ENCODE measurements at places on chromosomes 16 and 17.
A peak's percentile ranks its signal among the peaks of the same experiment; 100 is the strongest.

DNA sequence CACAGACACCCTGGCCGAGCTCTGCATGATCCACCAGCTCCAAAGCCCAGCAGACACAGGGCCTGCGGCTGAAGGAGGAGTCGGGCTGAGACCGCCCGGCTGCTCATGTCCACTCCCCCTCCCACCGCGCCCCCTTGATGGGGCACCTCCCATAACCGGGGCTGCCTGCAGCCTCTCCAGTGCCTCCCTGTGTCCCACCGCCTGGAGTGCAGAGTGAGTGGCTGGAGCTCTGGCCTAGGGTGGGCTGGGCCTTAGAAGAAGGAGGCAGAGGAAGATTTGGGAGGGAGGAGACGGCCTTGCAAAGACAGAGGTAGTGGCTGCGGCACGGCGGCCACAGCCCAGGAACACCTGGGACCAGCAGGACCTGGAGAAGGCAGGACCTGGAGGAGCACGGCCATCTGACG lies 4.0 kb downstream of the CBFA2T3 start:
- no peak for DNase-seq

- DNase-seq = no peak
These were observed 32.2 kb upstream of the HAS3 start for GRCh38 chr16:69073181-69073702.

- no peak for DNase-seq
These were observed 15.3 kb downstream of the OR3A1 start for GRCh38 chr17:3282901-3283300.

GRCh38 chr16:53973021-53973420 lies 269.1 kb downstream of the FTO start:
- no peak for DNase-seq

DNA sequence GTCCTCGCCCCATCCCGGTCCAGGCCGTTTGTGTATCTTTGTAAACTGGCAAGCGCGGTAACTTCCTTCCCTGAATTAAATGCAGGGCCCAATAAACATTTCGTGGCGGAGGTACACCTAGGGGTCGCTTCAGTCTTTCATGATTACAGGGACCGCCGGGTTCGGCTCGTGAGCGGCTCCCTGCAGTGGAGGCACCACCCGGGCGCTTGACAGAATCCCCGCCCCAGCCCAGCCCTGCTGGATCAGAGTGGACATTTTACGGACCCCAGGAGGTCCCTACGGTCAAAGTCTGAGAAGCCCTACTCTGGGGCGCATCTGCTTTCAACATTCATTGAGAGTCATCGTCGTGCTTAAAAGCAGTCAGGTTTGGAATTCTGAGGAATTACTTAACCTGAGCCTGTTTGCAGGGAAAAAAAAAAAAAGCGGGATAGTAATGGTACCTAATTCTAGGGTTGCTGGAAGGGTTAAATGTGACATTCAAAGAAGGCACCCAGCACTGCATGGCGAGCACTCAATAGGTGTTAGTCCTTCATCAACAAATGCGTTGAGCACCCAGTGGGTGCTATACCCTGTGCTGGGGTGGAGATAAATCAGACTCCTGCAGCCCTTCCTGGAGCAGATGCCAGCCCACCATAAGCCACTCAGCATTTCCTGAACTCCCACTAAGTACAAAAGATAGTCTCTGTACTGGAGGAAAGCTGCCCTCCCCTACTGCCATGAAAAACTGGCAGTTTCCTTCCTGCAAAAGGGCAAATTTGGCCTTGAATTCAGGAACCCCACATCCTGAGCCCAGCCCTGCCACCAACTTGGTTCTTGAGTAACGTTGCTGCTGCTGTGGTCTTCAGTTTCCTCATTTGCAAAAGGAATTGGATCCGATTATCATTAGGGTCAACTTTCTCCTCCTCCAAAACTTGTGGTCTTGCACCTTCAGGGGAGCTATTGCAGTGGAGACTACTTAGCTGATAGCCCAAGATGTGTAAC lies 658 bp upstream of the DUSP3 start:
- DNase-seq = no peak

- peak; percentile 42 for DNase-seq
These were observed 29.3 kb downstream of the MXRA7 start for GRCh38 chr17:76681222-76682137.
